ENCODE measurements at places on chromosomes 2 and 18.

GRCh38 chr2:220057916-220058315, 430.5 kb downstream of the SLC4A3 start:
- no peak for DNase-seq

GRCh38 chr2:154995361-154995760, 296.9 kb downstream of the KCNJ3 start:
- DNase-seq = no peak

- DNase-seq = no peak
These were observed 36.9 kb downstream of the HJURP start for GRCh38 chr2:233817361-233817911.

- peak; percentile 76 for DNase-seq
These were observed 64.3 kb downstream of the BABAM2 start for GRCh38 chr2:27954771-27955383.

DNA sequence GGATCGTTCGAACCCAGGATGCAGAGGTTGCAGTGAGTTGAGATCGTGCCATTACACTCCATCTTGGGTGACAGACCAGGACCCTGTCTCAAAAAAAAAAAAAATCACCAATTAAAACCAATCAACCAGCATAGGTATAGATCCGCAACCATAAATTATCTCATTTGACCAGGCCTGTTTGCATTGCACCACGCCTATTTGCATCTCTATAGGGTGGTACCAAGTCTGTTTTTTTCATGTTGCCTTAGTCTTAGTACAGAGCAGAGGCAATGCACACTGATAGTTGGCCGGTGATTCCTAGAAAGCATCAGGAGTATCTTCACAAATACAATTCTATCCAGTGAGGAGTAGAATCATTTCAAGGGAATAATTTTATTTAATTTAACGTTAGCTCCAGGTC, 9.3 kb upstream of the NPC1 start:
- no peak for DNase-seq

DNA sequence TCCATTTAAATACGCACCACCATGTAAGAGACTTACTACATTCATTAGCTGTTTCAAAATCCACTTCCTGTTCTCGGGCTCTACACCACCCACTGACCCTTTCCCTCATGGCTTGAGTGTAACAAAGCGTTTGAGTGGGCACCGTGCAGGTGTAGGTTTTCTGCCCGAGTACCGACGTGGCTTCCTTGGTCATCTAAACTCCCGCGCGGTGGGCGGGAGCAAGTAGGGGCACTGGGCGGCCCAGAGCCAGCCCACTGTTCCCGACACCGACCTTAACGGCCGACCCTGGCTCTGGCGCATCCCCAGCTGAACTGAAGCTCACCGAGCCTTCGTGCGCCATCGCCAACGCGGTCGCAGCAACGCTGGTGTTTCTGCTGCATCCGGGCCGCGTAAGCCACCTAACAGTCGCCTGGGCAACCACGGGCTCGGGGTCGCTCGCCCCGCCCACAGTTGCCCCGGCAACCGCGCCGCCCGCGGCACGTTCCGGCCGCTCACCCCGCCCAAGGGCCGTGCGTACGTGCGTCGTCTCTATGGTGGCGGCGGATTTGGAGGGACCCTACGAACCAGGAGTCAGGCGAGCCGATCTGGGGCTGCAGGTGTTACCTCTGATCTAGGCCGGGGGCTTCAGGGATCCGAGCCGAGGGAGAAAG, at the start of the genes C2orf81 and WDR54:
C2orf81 (minus strand) TSS at position 399 of the 650 bp plus-strand sequence; CDS start at position 340, 59 bp downstream.
WDR54 (plus strand) TSS at position 510 of the 650 bp plus-strand sequence. CDS start 424 bp downstream, outside the sequence.
- no peak for DNase-seq

- no peak for DNase-seq
These were observed 14.8 kb downstream of the MBD2 start for GRCh38 chr18:54209471-54210180.

DNA sequence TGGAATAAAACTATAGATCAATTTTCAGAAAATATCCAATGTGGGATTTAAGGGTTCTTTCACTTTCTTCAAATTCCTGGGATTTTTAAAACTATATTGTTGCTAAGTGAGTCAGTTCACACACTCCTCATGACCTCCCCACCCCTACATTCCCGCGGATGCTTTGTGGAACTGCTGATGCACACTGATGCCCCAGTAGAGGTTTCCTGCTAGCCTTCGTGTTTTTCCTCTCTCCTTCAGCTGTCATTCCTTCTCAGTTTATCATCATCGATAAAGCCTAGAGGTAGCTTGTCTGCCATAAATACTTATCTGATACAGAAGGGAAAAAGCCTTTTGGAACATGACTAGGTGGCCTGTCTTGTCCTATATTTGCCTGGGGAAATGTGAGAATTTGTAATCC, 67.4 kb upstream of the GALNT5 start:
- DNase-seq = no peak

- DNase-seq = no peak
These were observed 198.9 kb downstream of the ACKR3 start for GRCh38 chr2:236768393-236769140.

GRCh38 chr2:64749446-64749845, 95.7 kb upstream of the SERTAD2 start:
- DNase-seq = no peak

GRCh38 chr2:95275151-95275515, 884 bp downstream of the PROM2 start:
- DNase-seq = no peak

GRCh38 chr2:66579186-66580126, 144.5 kb downstream of the MEIS1 start:
- no peak for DNase-seq

GRCh38 chr2:216713691-216714336, 18.5 kb upstream of the IGFBP5 start:
- peak; percentile 60 for DNase-seq

- DNase-seq = no peak
These were observed 27.9 kb upstream of the NT5DC4 start for GRCh38 chr2:112692918-112693317.

DNA sequence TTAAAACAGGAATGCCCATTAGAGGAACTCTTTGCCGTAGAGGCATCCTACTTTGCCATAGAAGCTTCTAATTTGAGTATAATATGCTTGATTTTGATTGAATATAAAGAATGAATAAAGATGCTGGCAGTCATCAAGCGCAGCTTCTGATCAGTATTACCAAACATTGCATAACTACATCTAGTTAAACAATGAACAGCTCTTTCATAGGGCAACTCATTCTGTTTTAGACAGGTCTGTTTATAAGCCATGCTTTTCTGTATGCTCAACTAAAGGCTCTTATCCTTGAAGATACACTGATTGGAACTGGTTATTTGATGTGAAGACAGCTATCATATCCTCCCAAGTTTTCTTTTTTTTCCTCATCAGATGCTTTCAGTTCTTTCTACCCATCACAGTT, 122.6 kb upstream of the FAM117B start:
- DNase-seq = no peak

DNA sequence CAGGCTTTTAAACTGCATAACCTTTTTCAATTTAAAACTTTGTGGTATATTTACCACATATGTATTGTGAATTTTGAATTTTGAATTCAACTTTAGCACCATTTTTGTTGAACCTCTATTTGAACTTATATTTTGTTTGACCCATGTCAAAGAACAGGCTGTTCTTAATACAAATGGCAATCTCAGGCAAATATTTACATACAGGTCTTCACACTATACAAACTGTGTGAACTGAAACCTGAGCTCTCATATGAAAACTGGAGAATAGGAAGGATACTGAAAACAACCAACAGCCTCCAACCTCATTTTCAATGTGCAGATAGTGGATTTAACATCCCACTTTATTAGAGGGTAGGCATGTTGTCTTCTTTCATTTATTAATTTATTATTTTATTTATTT, 491.8 kb downstream of the KCNJ3 start:
- no peak for DNase-seq

- DNase-seq = no peak
These were observed 128.0 kb upstream of the MSH6 start for GRCh38 chr2:47654790-47655562.

DNA sequence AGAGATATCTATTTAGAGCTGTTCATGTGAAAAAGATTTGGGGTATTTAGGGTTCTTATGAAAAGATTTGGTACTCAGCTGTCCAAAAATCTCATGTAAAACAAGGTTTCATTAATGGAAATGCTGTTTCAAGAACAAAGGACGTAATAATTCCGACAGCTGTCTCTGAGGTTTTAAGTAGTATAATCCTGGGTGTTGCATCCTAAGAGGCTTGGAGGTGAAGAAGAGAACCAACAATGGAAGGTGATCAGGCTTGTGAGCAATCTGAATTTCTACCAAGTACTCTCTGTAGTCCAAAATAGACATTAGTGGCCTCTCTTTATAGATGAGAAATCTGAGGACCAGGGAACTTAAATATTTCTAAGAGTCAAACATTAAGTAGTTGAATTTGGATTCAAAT, 205.1 kb downstream of the BABAM2 start:
- no peak for DNase-seq

GRCh38 chr2:46815121-46815802, 100.3 kb downstream of the MCFD2 start:
- DNase-seq = no peak
